Iris pigment epithelial cell (primary cell): ENCODE measurements at places on chromosomes 4 and X.

DNA sequence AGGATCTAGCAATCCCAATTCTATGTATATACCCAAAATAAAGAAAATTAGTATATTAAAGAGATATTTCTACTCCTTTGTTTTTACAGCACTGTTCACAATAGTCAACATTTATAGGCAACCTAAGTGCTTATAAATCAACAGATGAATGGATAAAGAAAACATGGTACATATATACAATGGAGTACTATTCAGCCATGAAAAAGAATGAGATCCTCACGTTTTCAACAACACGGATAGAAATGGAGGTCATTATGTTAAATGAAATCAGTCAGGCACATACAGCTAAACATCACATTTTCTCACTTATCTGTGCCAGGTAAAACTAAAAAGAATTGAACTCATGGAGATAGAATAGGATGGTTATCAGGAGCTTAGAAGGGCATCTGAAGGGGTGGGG is 45.6 kb upstream of the PABPC5 start:
- DNase-seq: no peak

GRCh38 chr4:176953021-176953420 is 160.3 kb upstream of the VEGFC start:
- DNase-seq: no peak

DNA sequence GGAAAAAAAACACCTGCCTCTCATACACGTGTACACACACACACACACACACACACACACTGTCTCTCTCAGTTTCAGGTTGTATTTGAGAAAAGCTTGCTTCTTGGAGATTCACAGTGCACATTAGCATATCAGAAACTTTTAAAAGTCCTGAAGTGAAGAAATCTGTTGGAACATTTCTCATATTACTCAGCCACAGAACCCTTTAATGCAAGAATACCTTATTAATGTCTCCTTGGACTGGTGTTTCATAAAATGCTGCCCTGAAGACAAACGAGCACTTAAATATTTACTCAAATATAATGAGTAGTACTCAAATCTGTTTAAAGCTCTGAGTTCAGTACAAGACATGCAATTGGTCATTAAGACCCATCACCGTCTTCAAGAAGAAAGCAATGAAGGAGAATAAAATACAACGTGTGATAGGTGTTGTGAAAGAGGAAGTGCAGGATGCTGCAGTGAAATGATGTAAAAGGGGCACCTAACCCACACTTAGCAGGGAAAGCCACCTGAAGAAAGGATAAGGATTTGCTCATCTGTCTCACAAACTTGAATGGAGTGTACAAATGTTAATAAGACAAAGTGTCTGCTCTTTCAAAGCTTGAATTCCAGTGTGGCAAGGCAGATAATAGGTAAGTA is 57.0 kb downstream of the DCLK2 start:
- DNase-seq: peak; percentile 49

GRCh38 chrX:140762061-140762460 is 52.5 kb downstream of the LINC00632 start:
- peak; percentile 78 for DNase-seq
